Left lung (tissue), 14 donors: ENCODE measurements at places on chromosomes 11 and 22. TPM values are rescaled to one million over a fixed set of nuclear protein-coding genes. Genes with fewer than 3 reads are reported as not detected.

Gene TRIM49
- not detected for total RNA-seq

Gene OR56A1
- total RNA-seq, result 0.03 TPM

Gene NFAM1
- total RNA-seq, result 6.9 TPM

Gene PKNOX2
- total RNA-seq, result 6.7 TPM

Gene C11orf86
- not detected for total RNA-seq

DNA sequence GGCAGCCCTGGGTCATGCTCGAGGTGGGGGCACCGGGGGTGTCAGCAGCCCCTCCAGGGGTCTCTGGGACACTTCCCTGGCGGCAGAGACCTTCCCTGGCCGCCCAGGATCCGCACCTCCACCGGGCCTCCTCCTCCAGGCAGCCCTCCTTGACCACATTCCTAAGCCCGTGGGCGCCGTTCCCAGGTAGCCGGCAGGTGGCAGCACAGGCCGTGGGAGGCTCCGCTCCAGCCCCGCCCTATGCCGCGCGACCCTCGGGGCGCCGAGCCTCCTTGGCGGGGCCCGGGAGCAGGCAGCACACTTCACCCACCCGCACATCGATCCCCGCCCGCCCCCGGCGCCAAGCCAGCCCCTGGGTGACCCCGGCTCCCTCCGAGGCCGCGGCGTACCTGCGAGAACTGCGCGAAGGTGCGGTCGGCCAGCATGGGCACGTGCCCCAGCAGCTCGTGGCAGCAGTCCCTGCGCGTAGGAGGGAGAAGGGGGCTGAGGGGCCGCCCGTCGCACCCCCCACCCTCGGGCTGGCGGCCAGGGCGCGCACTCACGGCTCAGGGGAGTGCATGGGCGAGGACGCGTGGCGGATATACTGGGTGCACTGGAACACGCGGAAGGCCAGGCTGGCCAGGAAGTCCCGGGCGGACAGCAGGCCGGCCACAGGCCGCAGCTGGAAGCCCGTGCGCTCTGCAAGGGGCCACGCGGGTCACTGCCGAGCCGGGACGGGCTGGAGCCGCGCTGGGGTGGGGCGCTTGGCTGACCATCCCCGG is 5.3 kb upstream of the INS start:
- DNase-seq, result no peak

DNA sequence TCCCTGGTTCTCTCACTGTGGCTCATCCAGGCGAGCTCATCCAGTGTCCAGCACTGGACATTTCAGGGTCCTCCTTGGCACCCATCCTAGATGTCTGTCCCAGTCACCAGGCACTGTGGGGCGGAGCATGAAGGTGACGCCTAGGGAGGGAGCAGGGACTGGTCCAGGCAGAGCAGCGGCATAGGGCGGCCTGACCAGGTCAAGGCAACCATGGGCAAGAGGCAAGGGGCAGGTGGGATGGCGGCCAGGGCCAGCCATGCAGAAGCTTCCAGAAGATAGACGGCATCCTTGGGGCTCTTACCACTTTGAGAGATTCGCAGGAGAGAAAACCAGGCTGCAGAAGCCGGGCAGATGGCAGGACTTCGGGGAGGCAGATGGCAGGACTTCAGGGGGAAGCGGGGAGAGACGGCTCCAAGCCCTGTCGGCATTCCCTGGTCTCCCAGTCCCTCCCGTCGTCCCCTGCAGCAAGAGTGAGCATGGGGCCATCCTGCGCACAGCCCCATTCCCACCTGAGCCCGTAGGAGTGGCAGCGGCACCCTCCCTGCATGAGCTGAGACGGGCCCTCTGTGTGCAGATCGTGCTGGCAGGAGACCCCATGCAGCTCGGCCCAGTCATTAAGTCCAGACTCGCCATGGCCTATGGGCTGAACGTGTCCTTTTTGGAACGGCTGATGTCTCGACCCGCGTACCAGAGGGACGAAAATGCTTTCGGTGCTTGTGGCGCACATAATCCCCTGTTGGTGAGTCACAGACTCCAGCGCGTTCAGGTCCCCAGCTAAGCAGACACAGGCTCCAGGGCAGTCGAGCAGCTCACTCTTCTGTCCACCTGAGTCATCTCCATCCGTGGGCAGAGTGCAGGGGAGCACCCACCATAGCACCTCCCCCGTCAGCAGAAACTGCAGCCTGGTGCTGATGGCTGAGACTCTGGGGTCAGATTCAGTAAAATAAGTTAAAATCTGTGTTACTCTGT is 20.1 kb upstream of the PANX2 start:
- no peak for DNase-seq

- no peak for DNase-seq
Observed at GRCh38 chr11:123185326-123185725, 9.7 kb downstream of the CLMP start.

DNA sequence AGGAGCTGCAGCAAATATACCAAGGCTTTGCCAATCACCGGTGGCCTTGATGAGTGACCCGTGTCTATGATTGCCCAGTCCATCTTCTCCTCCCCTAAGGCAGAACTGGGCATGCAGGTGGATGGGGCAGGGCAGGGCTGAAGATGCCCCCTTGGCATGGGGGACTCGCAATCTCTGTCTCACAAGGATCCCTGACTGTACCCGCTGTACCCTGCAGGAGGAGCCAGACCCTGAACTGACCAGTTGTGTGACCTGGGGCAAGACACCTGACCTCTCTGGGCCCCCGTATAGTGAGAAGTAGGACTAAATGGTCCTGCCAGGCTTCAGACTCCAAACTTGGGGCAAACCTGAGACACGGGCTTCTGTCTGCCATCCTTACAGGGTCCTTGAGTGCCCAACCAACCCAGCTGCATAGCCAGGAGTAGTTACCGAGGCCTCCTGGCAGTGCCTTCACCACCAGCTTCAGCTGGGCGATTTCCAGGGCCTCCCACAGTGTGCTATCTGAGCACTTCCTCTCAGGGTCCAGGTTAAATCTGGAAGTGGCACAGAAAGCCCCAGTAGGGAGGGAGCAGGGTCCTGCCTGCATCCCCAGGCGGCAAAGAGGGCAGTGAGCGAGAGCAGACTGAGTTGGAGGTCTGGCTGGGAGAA is 6.4 kb upstream of the KCNJ11 start:
- DNase-seq, result no peak

- DNase-seq, result no peak
Observed at GRCh38 chr11:131893103-131893890, 522.9 kb downstream of the NTM start.

DNA sequence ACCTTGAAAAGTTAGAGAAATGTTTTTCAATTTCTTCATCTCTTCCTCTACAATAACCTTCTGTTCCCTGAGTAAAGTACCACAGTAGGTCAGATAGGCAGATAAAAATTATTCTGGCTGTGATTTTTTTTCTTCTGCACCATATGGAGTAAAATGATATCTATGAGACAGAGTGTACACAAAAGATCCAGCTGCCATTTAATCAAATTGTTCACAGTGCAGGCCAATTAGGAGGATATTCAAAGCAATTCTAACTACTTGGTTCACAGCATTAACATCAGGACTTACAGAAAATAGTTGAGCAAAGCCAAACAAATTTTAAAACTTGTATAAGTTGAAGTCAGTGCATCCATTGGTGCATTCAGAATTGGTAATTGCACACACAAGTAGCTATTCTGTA is 147.9 kb upstream of the LUZP2 start:
- no peak for DNase-seq

DNA sequence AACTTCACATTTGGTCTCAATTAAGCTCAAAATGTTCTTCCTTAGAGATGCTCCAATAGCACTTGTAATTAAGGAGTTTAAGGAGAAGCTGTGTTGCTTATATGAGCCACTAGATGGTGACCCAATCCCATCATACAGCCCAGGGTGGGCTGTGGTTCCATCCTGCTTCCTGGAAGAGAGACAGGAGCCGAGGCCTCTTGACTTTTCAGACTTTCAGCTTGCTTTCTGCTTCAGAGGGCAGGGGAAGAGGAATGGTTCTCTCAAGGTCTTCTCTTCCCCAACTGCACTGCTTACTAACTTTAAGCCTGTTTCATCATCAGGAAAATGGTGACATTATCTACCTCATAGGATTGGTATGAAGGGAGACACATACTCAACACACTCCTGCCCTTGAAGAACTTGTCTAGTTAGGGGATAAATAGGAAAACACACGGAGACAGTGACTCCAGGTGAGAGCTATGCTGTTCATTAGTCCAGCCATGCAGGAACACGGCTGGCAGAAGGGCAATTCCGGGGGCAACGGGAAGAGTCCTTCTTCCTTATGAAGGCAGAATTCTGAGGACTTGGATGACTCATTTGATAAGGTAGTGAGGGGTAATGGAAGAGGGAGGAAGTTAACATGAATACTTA is 20.1 kb downstream of the TMEM218 start:
- DNase-seq, result peak; percentile 70

- no peak for DNase-seq
Observed at GRCh38 chr11:93034031-93034722, 64.7 kb downstream of the MTNR1B start.

DNA sequence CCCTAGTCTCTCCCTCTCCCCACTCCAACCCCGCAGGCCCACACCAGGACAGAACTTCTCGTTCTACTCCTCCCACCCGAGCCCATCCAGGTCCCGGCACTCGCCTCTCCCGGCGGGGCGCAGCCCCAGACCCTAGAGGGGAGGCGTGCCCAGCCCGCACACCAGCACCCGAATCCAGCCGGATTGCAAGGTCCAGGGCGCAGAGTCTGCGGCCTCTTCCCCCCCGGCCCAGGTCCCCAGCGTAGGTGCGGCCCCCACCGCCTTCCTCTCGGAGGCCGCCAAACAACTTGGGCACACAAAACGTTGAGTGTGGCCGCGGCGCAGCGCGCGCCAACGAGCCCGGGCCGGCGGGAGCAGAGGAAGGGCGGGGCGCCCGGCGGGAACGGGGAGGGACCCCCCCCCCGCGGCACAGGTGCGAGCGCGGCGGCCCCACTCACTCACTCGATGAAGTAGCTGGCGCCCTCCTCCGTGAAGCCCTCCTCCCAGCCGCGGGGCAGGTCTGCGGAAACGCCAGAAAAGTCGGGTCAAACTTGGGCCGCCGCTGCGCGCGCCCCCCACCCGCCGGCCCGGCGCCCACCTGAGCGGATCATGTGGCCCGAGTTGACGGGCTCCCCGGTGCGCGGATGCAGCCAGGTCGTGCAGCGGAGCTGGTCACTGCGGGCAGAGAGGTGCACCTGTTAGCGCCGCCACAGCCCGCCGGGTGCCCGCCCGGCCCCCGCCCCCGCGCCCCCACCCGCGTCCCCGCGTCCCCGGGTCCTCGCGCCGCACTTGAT is 480 bp downstream of the PLEKHA7 start:
- DNase-seq, result peak; percentile 10

GRCh38 chr22:30361916-30362650 is 5.3 kb downstream of the CCDC157 start:
- DNase-seq, result no peak

GRCh38 chr11:26070714-26071380 is 261.1 kb upstream of the ANO3 start:
- DNase-seq, result no peak

GRCh38 chr11:48900131-48900800 is 83.4 kb downstream of the TRIM51G start:
- DNase-seq, result peak; percentile 75

DNA sequence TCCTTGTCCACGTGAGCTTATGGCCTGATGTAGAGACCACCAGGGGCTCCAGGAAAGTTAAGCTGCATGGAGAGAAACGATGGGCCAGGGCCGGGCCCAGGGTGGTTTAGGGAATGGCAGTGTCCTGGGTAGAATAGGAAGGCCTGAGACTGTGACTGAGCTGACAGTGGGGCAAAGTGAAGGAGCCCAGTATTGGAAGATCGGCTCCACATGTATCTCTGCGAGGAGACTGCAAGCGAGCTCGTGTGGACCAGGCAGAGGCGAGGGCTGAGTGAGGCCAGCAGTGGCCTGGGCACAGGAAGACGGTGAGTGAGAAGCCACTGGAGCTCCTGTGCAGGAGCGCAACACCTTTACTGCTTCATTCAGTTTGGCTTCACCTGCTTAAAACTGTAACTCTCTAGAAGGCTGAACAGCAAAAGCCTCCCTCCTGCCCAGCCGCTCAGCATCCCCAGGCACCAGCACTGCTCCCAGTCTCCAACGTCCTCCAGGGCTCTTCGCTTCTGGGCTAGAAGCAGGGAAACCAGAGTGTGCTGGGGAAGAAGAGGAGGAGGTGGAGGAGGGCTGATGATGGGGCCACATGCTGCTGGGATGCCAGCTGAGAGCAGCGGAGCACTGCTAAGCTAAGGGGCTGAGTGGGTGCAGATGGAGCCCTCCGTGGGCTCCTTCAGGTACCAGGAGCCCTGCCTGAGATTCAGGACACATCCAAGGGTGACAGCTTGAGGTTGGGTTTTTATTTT is 13.5 kb downstream of the TCIRG1 start:
- no peak for DNase-seq

GRCh38 chr11:69033431-69033830 is 15.3 kb upstream of the TPCN2 start:
- no peak for DNase-seq

GRCh38 chr11:86230179-86230804 is 14.3 kb upstream of the EED start:
- DNase-seq, result no peak

- DNase-seq, result peak; percentile 64
Observed at GRCh38 chr11:71240865-71241691, 11.3 kb downstream of the SHANK2 start.

- no peak for DNase-seq
Observed at GRCh38 chr11:17743808-17744119, 9.2 kb downstream of the KCNC1 start.

DNA sequence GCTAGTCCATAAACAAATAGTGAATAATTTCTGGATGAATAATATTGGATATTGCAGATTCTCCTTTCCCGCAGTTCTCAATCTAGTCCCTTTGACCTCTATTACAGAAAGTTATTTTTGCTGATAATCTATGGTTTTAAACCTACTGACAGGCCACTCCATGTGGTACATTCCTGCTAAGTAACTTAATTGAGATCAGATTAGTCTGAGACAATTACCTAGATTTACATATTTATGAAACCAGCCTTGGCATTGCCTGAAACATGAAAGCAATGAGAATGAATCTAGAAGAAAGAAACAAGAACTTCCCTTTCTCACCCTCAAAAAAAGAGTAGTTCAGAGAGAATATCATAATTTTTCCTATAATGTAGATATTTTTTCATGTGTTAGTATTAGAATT is 964.2 kb downstream of the JRKL start:
- DNase-seq, result no peak

- DNase-seq, result no peak
Observed at GRCh38 chr11:64245401-64245796, 1.3 kb downstream of the PPP1R14B start.

DNA sequence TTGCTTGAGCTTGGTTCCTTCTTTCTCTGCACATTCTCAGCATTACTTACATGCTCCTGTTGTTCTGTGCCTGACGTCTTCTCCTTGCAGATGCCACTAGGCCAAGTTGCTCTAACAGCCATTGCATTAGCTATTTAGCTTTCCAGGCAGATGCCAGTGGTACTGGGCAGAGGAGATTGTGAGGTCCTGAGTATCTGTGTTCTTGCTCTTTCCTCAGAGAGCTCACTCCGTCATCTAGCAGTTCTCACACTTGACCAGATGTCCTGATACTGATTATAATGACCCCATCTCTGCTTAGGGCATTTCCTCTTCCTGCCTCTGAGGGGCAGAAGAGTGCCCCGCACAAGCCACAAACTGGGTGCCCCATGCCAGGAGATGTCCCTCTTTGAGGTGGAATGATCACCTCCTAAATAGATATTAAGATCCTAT is 30.7 kb downstream of the ARHGAP1 start:
- no peak for DNase-seq
